T-helper 1 cell (primary cell): ENCODE measurements at places on chromosomes 1 and 21.

DNA sequence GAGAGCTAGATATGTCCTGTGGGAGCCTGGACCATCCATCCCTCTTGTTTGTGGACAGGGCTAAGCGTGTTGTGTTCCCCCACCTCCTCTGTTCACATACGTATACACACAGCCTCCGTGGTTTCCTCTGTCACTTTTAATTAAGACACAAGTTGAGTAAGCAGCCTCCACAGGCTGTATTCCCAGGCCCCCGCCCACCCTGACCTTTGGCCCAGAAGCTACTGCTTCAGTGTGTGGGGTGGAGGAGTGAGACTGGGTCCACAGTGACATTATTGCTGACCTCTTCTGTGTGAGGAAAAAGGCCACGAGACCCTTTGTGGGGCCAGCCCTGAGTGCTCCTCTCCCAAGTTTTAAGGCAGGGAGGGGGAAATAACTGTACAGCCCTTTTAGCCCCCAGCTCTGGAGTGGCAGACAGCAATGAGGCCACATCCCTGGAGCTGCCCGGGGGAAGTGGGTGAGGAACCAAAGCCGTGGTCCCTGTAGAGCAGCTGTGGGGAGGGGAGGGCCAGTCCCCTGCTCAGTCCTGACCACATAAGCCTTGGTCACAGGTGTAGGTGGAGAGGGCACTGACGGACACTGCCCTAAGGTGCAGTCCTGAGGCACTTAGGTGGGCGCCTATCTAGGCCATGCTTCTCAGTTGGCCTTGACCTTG is 4.4 kb downstream of the ELOVL1 start:
- DNase-seq: no peak

DNA sequence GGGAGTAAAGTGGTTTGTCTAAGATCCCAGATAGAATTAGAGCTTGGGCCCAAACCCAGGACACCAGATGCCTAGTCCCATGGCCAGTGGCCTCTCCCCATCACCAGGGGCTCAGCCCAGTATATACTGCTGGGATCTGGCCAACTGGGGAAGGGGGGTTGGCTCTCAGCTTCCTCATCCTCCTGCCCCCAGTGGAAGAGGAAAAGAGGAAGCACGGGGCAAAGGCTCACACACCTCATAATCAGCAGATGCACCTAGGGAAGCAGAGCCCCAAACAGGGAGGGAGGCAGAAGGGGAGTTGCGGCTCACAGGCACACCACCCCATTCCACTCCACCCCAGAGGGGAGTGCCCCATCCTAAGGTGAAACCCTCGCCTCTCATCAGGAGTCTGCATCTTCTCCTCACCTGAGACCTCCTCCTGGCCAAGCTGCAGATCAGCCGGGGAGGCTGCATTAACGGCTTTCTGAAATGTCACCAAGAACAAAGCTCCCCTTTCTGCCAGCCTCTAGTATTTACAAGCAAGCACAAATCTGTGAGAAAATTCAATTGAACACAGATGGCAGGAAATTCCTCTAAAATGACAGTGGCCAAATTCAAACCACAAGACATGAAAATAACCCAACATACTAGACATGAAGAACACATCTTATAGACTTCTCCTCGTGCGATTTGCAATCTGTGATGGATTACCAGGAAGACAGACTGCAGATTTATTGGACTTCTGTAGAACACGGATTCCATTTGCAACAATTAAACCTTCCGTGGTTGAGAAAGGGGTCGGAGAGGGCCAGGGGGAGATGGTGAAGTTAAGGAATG is 82.8 kb downstream of the GLIS1 start:
- no peak for DNase-seq

DNA sequence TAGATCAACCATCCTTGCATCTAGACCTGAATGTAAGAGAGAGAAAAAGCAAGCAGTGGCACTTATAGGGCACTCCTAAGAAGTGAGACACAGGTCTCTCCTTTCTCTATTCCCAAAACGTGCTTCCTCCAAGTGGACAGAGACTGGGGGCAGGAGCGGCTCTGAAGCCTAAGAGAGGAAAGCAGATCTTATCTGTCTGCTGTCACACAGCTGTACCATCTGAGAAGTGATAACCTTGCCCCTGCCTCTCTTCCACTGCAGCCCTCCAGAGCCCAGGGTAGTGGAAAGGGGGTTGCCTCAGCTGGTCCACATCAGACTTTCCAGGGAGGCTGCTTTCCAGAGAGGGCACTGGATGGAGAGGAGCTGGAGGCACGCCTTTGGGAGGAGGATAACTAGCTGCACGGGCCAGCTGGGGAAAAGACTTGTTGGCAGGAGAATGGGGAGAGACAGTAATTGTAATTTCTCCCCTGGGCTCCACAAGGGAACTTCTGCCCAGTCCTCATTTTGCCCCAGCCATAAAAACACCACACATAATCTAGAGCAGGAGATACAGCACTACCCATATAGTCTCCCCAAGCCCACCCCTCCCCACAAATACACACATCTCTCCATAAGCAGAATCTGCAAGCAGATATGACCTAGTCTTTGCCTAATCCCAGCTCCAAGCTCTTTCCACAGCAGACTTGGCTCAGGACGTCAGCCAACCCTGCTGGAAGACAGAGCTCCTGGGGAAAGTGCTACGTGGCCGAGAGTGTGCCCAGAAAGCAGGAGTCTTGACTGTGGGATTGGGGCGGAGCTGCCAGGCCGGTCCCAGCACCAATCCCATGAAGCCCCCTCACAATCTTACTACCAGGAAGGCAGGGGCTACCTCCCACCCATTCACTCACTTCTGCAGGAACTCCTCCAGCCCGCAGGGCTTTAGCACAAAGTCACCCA is 31.2 kb downstream of the PIK3C2B start:
- DNase-seq: no peak

DNA sequence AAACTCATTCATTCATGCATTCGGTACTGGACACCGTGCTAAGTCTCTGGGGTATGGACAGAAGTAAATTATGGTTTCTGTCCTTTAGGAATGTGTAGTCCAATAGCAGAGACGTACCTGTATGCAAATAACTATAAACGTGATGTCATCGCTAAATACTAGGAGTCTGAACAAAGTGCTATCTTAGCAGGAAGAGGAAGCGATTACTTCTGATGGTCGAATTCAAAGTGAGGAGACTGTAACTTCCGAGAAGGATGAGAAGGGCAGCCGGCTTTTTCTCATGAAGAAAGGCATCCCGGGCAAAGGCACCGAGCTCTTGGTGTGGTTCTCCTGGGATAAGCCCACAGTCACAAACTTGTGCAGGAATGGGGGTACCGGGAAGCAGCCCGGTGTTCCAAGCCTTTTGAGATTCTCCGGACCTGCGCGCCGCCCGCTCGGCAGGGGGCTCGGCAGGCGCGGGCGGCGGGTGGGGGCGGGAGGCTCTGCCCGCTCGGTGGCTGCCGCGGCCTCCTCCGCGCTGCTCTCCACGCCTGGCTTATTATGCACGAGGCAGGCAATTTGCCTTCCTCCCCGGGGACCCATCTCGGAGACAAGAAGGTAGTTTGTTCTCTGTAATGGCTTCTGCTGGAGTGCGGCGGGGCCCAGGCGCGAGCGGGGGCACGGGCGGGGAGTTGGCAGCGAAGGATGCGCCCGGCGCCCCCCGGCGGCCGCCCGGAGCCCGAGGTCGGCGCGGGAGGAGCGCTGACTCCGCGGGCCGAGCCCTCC is 67.5 kb upstream of the CD1D start:
- no peak for DNase-seq

DNA sequence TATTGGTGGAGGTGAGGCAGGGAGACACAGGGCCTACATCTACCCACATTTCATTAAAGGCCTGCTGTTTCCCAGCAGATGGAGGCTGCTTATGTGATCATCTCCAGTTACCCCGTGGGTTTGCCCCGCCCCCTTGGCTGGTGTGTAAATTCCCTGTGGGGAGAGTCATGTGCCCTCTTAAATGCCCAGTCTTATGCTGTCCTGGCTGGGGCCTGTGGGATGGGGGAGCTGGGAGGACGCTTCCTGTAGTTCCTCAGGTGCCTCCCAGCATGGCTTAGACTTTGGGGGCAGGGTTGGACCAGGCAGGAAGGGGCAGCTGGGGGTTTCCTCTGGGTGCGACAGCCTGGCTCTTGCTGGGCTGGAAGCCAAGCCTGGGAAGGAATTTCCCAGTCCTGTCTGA is 15.5 kb upstream of the CITED4 start:
- no peak for DNase-seq

GRCh38 chr1:47262787-47263413 is 30.9 kb upstream of the TAL1 start:
- DNase-seq: peak; percentile 18
